ENCODE measurements at places on chromosomes 1 and 21.

DNA sequence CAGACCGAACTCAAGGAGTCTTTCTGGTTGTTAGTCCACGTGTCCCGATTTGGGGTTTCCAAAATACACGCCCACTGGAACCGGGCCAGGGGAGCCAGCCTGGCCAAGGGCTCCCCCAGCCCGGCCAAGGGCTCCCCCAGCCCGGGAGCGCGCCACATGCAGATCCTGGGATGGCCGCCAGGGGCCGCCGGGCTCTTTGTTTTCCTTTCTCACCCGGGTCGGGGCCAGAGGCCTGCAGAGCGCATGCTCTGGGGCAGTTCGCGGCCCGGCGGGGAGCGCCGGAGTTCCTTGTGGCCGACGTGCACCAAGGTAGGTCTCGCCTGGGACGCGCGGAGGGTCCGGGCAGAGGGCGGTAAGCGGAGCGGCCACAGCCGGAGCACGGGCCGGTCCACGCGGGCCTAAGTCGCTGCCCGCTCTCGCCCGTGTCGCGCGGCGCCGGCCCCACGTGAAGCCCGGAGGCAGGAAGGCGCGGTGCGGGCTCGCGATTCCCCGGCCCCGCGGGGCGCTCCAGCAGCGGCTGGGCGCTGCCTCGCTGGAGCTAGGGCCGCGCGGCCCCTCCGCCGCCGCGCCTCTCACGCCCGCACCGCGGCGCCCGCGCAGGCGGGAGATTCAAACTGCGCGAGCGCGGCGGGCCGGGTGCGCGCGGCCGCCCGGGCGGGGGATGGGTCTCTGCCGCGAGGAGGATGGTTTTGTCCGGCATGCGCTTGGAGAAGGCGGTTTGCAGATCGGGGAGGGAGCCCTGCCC, 12.3 kb downstream of the RCC1 start:
- DNase-seq: peak; percentile 85

DNA sequence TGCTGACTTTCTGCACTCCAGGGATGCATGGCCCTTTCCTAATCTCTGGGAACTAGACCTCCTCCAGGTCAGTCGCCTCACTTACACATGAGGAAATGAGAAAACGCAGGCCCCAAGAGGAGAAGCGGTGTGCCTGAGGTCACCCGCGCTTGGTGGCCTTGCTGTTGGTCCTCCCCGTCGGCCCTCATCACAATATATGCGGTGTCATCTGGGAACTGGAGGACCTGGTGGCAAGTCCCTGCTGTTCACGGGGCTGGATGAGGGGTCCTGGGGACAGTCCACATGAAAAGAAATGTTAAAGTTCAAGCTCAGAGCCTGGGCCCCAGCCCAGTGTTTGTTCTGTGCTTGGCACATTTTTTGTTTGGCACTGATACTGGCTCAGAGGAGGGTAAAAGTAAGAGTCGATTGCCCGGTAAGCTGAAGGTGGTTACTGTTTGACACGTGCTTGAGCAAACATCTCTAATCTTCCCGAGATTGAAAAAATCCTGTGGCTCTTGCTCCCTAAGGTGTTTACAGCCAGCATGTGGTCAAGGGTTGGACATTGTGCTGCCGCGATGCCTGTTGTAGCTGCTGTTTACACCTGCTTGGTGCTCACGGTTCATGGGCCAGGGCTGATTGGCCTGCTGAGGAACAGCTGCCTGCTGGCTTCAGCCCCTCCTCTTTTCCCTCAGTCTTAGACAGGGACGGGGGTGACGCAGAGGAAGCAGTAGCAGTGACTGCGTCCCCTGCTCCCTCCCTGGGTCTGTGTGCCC, 5.2 kb downstream of the COQ8A start:
- no peak for DNase-seq

GRCh38 chr1:39926820-39927219, 25.1 kb upstream of the MYCL start:
- DNase-seq: no peak

- no peak for DNase-seq
These were observed 9.6 kb upstream of the TFF1 start for GRCh38 chr21:42375966-42376337.

GRCh38 chr1:206678490-206678889, 6.2 kb upstream of the MAPKAPK2 start:
- DNase-seq: no peak

- no peak for DNase-seq
These were observed at the start of gene KCNE1 for GRCh38 chr21:34511787-34512455. TSS of gene KCNE1 (minus strand) at chr21:34512210. CDS start at chr21:34449634, 62,576 bp downstream.

GRCh38 chr1:216210081-216210480, 213.2 kb downstream of the USH2A start:
- no peak for DNase-seq

GRCh38 chr1:45787905-45788304, 15.5 kb upstream of the MAST2 start:
- DNase-seq: peak; percentile 55

- no peak for DNase-seq
These were observed 7.7 kb downstream of the SHISAL2A start for GRCh38 chr1:52640697-52641096.

DNA sequence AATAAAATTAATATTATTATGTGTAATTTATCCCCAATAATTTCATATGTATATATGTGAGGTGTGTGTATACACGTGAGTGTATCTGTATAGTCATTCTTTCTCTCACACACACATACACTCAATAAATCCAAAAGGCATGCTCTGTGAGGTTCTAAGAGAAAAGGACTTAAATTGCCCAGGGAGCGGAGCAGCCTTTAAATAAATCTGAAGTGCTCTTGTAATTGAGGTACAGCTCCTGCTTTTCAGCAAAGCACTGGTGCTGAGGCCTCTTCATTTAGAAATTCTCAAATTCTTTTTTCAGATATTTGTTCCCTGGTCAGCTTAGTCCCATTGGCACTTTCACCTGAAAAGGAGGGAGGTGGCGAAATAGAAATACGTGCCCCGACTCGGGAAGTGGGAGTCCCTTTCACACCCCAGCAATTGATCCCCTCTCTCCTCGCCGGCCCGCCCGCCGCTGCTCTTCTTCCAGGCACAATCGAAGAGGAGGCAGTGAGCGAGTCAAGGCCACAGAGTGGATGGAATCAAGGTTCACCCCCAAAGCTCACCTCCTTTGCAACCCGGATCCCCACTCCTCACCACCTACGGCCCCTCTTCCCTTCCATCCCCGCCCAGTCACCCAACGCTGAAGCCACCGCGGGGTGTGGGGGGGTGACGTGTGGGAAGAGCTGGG, 944 bp downstream of the PLPPR5 start:
- no peak for DNase-seq

GRCh38 chr1:209767096-209767495, 11.2 kb downstream of the TRAF3IP3 start:
- DNase-seq: no peak

DNA sequence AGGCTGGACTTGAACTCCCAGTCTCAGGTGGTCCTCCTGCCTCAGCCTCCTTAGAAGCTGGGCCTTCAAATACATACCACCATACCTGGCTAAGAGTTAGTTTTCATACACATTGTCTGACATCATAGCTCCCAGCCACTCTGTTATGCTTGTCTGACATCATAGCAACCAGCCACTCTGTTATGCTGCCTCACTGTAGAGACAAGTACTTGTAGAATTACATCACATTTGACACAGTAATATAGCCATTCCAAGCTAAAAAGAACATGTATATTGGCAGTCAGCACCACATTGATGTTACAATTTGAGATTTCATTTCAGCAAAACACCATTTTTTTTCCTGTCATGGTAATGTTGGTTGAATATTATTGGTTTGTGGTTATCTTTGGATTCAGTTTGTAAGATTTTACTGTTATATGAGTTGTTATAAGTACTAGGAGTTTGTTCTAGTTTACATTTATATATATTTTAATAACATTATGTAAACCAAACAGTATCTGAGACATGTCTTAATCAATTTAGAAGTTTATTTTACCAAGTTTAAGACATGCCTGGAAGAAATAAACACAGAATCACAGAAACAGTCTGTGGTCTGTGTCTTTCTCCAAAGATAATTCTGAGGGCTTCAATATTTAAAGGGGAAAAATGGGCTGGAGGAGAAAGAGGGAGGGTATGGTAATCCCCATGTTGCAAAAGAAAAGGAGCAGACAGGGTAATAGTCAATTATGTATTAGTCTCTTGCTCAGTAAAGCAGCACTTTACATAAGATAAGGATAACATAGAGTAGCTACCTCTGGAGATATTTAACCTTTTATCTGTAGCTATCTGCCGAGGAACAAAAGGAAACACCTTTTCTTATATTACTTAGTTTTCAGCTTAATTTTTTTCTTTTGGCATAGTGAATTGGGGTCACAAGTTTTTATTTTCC, 43.0 kb downstream of the XPR1 start:
- DNase-seq: no peak

DNA sequence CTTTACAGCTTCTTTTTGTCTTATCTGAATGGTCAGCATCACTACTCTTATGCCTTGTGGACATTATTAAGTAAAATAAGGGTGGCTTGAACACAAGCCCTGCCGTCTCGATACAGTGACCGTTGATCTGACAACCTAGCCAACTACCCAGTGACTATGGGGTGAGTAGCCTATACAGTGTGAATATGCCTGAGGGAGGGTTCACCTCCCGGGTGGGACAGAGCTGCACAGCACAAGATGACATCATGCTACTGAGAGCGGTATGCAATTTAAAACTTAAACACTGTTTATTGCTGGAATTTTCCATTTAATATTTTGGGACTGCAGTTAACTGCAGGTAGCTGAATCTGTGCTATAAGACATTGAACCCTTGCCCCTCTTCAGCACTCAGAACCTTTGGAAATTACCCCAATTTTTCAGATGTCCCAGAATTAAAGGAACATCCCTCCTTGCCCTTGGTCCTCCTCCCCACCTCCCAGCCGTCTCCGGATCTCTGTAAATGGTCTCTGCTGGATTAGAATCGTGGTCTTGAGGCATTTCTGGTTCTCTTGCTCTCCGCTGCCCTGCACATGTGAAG, 618.5 kb downstream of the PTPRU start:
- DNase-seq: no peak

GRCh38 chr1:82042306-82043060, 241.7 kb downstream of the ADGRL2 start:
- DNase-seq: no peak

DNA sequence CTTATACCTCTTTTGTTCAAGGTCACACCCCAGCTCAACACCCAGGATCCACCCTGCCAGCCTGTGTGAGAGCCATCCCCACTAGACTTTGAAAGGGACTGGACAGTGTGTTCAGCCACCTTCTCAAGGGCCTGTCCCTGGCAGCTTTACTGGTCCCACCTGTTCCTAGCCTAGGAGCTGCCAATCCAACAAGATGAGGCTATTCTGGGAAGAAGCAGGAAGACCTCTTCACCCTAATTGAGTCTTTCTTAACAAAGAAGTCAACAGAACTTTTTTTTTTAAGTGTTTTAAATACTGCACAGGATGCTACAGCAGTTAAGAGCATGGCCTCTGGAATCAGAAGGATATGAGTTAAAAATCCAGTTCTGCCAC, 95.8 kb upstream of the HOOK1 start:
- DNase-seq: no peak

DNA sequence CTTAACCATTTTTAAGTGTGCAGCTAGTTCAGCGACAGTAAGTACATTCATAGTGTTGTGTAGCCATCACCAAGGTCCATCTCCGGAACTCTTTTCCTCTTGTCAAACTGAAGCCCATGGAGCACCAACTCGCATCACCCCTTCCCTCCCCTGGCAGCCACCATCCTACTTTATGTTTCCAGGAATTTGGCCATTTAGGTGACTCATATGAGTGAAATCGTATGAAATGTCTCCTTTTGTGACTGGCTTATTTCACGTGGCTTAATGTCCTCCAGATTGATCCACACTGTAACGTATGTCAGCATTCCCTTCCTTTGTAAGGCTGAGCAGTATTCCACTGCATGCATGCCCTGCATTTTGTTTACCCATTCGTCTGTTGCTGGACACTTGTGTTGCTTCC, 2.5 kb downstream of the COL6A2 start:
- no peak for DNase-seq

- no peak for DNase-seq
These were observed 6.4 kb upstream of the NBPF11 start for GRCh38 chr1:148158341-148159003.

- DNase-seq: no peak
These were observed at the start of gene C1orf141 for GRCh38 chr1:67134695-67135094. TSS of gene C1orf141 (minus strand) at chr1:67134970. CDS start at chr1:67127240, 7,730 bp downstream.

DNA sequence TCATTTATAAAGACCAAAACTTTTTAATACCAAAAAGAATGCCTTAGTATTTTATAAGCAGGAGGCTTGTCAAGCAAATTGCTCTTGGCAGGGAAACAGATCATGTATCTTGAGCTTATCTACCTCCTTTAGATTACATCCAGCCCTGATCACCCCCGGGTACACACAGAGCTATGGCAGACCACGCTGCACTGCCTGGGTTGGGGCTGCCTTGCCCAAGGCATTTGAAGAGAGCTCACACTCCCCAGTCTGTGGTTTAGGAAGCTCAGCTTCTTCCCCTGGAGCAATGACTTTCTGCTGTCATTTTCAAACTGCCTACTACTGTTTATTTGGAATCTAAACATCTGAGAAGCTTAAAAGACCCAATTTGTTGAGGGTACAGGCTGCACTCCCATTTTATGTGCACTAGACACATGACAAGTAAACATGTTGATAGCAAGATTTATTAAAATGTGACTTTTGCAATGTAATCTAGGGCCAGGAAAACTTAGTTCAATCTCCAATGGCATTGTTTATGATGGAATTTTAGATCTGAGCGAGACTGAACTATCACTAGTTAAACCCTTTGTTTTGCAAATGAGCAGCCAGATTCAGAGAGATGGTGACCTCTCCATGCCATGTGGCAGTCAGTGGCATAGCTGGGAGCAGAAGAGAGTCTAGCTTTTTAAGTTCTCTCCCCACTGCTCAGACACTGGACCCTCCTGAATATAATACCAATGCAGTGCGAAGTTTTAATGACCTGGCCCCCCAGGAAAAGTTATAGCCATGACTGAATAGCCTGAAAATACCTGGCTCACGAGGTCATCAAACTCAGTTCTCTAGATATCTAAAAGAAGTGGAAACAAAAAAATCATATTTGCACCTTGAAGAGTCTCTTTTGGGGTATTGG, 214.9 kb downstream of the HLX start:
- DNase-seq: no peak

DNA sequence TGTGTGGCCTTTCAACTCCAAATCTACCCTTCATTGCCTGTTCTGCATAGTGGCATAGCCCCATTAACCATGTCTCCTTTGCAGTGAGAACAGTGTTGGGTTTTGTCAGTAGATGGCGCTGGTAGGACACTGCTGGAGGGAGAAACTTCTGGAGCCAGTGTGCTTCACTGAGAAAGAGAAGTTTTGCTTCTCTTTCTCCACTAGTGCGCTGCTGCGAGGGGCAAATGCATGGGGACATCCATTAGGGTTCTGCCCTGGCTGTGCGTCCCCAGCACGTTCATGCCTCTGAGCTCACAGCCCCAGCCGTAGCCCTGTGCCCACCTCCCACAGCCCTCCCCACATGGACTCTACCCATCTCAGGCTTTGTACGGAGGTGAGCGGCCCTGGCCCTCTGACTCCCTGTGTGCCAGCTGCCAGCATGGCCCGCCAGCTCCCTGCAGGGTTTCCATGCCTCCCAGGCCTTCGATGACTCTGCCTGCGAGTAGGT, 53.1 kb downstream of the RIMS3 start:
- DNase-seq: peak; percentile 64

DNA sequence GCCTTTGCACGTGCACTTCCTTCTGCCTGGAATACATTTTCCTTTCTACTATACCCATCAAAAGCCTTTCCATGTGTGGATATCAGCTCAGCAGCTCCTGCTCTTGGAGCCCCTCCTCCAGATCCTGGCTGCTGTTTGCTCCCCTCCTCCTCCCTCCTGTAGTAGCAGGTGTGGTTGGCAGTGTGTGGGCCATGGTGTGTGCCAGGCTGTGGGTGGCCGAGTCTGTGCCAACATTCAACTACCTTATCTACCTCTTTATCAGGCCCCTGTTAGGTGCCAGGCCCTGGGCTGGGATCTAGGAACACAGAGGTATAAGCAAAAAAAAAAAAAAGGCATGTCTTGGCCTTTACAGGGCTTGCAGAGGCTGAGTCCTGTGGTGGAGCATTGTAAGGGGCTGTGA, 180.6 kb upstream of the JUN start:
- no peak for DNase-seq
